ENCODE measurements at places on chromosomes 4 and X. TPM values are rescaled to one million over a fixed set of nuclear protein-coding genes. Genes with fewer than 3 reads are reported as not detected.

DNA sequence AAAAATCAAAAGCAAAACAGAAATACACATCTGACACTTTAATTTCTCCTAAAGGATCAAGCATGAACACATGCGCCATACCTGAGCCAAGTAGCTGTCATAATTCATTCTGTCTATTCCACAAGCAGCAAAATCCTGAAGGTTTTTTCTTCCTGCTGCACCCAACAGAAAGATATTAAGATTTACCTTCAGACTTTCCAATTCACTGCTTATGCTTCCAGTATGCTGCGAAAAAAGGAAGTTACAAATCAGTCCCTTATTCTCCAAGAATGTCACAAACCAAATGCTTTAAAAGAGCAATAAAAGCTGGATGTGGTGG is 29.2 kb upstream of the FGFBP2 start:
- no peak for DNase-seq

- no peak for DNase-seq
Observed at GRCh38 chrX:7127056-7127455, 20.5 kb upstream of the STS start.

The PPP4R3C gene
- total RNA-seq, result not detected

DNA sequence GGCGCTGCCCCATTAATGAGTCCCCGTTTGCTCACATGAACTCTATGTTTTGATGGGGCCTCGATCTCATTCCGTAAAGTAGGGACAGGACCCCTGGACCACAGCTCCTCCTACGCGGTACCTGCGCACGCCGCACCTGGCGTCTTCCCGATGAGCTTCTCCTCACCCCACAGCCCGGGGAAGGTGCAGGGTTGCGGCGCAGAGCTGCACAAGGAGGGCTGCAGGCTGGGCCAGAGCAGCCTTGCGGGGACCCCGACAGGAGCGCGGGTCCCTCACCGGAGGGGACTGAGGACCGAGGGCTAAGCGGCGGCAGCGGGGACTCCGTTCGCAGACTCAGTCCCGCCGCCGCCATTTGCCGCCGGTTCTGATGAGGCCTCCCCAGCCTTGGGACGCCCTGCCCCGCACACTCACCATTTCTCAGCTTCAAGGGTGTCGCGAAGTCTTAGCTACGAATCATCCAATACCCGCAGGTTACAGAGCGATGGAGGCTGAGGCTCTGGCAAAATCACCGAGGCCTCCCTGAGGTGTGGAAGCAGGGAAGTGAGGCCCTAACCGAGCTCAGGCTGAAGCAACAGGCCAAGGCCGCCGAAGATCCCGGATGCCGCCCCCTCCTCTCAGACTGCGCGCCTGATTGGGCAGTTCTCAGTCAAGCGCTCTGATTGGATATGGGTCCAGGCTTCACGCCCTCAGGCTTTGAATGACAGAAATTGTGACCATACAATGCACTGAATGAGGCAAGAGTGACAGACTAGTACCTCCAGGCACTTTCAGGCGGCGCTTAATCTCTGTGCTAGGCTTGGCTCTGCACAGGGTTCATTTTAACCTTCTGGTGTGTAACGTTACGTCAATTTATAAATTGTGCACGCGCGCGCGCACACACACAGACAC is 25.1 kb downstream of the ZNF721 start:
- peak; percentile 97 for DNase-seq

DNA sequence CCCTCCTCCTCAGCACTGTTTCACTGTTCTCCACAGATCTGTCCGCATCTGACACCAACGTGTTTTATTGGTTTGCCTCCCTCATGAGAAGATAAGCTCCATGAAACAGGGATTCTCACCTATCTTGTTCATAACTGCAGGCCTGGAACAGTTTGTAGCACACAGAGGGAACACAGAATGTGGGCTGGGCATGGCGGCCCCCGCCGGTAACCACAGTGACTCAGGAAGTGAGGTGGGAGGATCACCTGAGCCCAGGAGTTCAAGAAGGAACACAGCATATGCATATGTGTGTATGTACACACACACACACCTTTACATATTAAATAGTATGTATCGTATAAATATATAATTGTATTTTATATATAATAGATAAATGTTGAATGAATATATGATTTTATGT is 168.6 kb downstream of the AFAP1 start:
- DNase-seq, result no peak

Measured in vagina (tissue), 2 donors.